NCI-H1105 treated with DMSO at 0.1 percent for 48 hours (cell line): ENCODE measurements at places on chromosomes 1 and 21.
A peak's percentile ranks its signal among the peaks of the same experiment; 100 is the strongest.

DNA sequence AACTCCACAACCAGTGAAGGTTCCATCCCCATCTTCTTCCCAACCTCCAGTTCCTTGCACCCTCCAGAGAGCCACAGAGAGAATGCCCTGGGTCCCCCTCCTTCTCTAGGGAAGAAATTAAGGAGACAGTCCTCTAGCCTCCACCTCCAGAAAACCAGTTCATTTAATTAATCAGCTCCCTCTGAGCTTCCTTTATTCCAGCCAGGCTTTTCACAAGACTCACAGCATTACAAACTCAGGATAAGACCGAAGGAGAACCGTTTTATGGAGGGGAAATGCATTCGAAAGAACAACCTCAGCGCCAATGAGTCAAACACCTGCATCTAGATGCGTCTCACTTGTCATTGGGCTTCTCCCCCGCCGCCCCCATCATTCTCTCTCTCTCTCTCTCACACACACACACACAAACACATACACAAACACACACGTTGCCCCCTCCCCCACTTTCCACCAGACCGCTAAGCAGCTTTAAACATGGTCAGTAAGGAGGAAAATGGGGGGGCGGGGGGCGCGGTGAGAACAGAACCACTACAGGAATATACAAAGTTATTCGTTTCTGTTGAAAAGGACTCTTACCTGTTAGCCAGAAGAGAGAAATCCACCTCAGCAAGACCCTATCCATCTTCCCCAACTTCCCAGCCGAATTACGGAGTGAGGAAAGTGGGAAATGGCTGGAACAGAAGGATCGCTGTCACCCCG, 544 bp downstream of the ILDR2 start:
- peak; percentile 53 for DNase-seq

- DNase-seq, result no peak
These were observed 116.9 kb upstream of the COA6 start for GRCh38 chr1:234256359-234256758.

DNA sequence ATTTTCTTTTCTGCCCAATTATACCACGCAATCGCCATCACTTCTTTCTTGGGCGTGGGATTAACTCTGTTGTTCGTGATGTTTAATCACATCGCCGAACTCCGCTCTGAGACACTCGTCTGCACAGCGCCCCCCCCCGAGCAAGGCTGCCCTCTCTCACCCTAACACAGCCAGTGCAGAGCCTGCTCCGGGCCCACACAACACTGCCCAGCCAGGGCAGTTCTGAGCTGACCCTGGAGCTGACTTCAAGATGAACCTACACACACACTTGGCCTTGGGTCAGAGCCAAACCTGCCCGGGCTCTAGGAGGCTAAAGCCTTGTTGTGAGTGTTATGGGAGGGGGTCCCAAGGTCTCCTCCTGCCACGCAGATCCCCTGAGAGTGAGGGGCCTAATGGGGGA, 64.6 kb upstream of the LRP8 start:
- no peak for DNase-seq

GRCh38 chr1:110228381-110228780, 18.3 kb downstream of the KCNC4 start:
- DNase-seq, result no peak

DNA sequence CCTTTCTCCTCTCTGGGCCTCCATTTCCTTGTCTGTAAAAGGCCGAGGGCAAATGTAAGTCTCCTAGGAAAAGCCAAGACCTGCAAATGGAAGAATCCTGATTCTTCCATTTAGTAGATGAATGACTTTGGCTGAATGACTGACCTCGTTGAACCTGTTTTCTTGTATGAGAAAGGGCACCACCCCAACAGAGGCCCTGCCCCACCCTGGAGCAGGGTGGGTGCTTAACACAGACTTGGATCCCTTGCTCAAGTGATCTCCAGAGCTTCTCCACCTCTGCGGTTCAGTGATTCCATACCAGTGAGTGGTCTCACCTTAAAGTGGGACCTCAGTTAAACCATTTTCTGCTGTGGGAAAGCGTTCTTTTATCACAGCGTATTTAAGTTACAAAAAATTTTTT, 39.0 kb upstream of the GUCA2B start:
- no peak for DNase-seq

DNA sequence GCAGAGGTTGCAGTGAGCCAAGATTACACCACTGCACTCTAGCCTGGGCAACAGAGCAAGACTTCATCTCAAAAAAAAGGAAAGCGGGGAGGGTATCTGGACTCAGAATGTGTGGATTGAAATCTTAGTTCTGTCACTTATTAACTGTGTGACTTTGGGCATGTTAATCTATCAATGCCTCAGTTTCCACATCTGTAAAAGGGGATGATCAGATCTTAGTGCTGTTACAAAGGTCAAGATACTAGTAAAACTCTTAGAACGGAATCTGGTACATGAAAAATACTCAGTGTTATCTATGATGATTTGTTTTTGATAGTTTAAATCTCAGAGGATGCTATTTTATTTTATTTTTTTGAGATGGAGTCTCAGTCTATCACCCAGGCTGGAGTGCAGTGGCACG, 10.5 kb downstream of the FAM76A start:
- DNase-seq, result no peak

DNA sequence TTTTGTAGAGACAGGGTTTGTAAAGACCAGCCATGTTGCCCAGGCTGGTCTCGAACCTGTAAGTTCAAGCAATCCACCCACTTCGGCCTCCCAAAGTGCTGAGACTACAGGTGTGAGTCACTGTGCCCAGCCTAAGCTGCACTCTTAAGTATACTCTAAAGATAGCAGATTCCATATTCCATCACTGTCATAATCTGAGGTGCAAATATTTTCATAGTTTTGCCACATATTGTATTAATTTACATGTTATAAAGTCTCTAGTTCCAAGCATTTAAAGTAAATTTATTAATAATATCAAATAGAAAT, 121.3 kb downstream of the HFM1 start:
- DNase-seq, result no peak

DNA sequence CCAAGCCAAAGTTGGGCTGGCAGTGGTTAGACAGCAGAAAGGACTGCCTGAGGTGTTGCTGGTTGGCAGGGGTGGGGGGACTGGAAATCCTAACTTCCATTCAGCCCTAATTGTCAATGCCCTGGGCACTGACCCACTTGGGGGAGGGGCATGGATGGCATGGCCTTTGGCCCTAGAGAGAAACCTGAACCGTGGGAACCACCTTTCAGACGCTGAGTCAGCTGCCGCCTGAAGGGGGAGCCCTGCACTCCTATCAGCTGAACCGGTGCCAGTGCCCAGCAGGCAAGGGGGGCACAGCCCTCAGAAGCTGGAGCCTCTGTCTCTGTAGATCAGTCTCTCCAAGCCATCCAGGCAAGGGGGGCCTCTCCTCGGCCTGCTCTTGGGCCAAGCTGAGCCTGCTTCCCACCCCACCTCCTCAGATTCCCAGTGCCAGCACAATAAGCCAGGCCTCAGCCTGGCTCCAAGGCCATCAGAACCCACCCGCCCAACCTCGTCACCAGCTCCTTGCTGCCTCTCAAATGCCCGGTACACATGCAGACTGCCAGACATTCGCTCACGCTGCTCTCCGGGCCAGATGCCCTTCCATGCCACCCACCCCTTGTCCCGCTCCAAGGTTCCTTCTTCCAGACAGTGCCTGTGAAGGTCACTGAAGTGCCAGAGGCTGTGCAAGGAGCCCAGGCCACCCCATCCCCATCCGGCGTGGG, 11.6 kb downstream of the TINAGL1 start:
- DNase-seq, result peak; percentile 23

- no peak for DNase-seq
These were observed 612.9 kb upstream of the USP24 start for GRCh38 chr1:55828044-55828443.
